ENCODE measurements at places on chromosomes 7 and 10.

GRCh38 chr10:30384051-30384674 lies 35.1 kb upstream of the MTPAP start:
- no peak for DNase-seq

GRCh38 chr10:21807180-21807579 lies 196.3 kb downstream of the DNAJC1 start:
- DNase-seq, result no peak

GRCh38 chr7:44720301-44720700 lies 28.3 kb upstream of the ZMIZ2 start:
- DNase-seq, result no peak

GRCh38 chr7:29795696-29796580 lies 10.4 kb upstream of the WIPF3 start:
- no peak for DNase-seq

GRCh38 chr10:3911713-3912442 lies 126.9 kb upstream of the KLF6 start:
- DNase-seq, result no peak

DNA sequence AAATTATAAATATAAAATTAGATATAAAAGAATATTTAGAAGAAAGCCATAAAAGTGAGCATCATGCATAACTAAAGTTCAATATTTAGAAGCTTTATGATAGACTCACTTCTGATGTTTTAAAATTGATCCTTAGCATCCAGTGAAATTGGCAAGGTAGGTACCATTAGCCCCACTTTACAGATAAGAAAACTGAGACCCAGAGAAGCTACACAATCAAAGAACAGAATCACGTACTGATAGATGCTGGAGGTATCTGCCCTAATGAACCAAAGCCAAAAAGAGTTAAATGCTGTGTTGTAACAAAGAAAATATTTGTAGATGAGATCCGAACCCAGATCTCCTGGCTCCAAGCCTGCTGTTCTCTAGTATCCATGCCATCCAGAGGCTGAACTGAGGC lies 42.6 kb upstream of the RAPGEF5 start:
- no peak for DNase-seq

DNA sequence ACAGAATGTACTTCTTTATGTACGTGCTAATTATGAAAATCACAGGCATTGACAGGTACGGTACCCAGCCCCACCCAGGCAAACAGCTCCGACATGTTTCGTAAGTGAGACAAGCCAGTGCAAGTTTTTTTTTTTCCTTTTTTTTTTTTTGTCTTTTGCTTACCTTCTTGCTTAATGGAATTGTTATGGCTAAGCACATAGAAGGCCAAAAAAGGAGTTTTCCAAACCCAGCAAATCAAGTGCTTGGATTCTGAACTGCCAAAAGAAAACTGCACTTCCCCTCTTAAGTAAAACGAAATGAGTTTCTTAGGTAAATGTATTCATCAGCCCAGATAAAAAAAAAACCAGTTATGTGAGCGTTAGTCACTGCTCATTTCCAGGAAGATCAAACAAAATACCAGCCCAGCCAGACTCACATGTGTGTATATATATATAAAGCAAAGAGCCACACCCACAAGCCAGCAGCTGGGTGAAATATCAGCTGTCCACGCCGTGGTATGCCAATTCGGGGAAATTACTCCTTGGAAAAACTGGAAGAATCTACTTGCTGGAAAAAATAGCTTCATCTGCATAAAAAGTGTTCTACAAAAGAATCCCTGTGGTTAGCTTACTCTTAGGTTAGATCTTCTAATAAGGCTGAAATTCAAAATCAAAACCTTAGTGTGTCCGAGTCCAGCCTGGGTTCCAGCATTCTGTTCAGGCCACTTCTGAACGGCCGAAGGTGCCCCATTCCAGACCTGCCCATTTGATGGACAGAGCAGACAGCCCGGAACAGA lies 8.0 kb downstream of the KLF6 start:
- DNase-seq, result no peak

GRCh38 chr7:134602881-134603451 lies 43.7 kb upstream of the BPGM start:
- DNase-seq, result no peak

GRCh38 chr7:129041142-129042085 lies 13.5 kb downstream of the TNPO3 start:
- DNase-seq, result no peak

DNA sequence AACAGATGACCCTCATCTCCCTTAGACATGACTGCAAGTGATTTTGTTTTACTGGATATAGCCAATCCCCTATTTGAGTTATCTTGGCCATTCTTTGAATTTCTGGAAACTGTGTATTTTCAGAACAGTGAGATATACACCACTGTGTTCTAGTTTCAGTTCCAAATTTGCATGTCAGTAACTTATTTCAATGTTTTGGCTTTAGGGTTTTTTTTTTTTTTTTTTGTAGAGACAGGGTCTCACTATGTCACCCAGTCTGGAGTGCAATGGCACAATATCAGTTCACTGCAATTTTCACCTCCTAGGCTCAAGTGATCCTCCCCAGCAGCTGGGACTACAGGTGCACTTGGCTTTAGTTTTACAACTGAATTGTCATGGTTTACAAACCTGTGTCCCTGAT lies 67.2 kb downstream of the ATAD1 start:
- no peak for DNase-seq

GRCh38 chr10:94183666-94184264 lies 179.0 kb downstream of the NOC3L start:
- DNase-seq, result no peak

- DNase-seq, result no peak
Observed at GRCh38 chr10:127945948-127946711, 39.2 kb downstream of the PTPRE start.

DNA sequence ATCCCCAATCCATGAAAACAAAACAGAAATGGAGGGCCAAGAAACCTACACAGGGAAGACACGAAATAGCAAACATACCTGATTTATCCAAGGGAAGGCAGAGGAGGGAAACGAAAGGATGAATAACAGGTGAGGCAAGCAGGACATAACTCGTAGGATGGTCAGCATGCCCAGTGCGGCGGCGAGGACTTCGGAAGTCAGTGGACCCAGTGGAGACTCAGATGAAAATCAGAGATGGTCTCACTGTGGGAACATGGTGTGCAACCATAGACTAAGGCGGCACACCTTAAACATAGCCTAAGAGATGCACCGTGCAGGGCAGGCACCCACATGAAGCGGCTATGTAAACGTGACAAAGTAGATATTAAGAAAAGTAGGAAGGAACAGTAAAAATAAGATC lies 157.5 kb downstream of the MGMT start:
- no peak for DNase-seq

DNA sequence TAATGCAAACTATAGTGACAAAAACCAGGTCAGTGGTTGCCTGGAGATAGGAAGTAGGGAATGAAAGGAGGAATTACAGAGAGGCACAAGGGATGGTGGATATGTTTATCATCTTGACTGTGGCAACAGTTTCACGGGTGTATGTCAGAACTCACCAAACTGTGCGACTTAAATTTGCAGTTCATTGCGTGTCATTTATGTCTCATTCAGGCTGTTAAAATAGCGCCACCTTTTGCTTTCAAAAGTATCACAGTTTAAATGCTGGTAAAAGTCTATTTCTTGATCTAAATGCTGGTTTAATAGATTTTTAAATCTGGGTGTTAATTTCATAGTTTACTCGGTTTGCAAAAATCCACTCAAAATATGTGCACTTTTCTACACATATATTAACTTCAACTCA lies 51.0 kb downstream of the PTTG1IP2 start:
- no peak for DNase-seq

GRCh38 chr7:82732677-82733076 lies 289.1 kb upstream of the CACNA2D1 start:
- DNase-seq, result no peak

DNA sequence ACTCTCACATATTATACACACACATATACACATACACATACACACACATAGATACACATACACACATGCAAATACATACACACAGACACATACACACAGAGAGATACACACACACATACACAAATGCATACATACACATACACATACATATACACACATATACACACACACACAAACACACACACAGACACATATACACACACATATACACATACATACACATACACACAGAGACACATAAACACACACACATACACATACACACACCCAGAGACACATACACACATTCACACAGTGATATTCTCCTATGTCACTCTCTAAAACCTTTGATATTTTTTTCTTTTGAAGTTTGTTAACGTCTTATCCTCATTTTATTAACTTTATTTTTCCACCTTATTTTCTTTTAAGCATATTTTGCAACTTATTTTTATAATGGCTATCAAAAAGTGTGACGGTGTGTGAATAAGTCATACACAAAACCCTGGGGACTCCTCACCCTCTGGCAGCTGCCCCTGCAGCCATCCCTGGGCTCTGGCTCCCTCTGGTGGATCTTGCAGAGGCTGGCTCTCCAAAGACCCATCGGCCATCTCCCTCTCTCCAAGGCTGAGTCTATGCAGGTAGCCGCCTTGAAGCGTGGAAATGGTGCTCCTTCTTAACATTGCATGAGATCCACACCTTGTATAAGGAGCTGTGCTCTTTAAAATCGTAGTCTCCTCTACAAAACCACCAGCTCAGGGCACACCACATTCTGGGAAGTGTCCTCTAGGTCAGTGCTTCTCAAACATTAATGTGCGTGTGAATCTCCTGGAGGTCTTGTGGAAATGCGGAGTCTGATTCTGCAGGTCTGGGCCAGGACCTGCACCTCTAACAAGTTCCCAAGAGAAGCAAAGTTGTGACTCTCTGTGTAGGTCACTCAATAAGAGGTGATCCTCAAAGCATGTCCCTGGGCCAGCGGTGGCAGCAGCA lies 4.1 kb upstream of the C10orf120 start:
- DNase-seq, result peak; percentile 45

- DNase-seq, result no peak
Observed at GRCh38 chr10:124175701-124176348, 82.4 kb upstream of the CHST15 start.

DNA sequence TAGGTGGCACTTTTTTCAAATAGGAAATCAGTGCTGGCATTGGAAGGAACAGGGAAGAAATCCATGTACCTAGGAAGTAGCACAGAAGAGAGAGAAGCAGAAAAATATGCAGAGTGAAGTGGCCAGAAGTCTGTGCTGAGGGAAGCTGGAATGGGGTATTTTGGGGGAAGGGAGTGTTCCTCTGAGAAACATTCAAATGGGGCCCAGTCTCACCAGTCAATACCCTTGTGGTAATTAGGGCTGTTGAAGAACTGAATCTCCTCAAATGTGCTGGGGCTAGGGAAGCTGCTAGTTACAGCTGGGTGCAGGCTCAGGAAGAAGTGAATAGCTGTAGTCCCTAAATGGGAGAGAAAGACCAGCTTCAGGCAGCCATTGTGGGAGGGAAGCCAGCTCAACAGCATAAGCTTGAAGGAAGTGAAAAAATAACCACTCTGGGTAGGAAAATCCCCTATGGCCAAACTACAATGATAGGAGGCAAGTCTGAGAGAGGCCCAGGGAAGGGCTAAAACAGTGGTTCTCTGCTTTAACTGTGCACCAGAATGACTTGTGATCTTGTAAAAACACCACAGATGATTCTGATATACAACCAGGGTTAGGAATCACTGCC lies 7.6 kb downstream of the NDST2 start:
- no peak for DNase-seq

DNA sequence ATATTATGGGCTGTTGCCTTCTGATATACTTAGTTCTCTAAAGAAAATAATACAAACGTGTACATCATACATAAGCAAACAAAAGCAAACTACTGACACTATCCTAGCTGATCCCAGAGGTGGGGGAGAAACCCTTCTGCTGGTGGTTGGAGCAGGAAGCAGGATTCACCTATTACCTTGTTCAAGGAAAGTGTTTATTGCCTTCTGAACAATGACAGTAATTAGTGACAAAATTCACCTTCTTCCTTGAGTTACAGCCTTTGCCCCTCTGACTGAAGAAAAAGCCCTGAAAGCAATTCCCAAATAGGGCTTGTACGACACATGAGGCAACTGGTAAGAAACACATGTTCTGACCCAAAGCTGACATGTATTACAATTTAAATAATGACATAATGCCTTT lies 118.8 kb upstream of the AKR1E2 start:
- DNase-seq, result no peak

- no peak for DNase-seq
Observed at GRCh38 chr10:43403911-43404703, 4.9 kb downstream of the HNRNPF start.

DNA sequence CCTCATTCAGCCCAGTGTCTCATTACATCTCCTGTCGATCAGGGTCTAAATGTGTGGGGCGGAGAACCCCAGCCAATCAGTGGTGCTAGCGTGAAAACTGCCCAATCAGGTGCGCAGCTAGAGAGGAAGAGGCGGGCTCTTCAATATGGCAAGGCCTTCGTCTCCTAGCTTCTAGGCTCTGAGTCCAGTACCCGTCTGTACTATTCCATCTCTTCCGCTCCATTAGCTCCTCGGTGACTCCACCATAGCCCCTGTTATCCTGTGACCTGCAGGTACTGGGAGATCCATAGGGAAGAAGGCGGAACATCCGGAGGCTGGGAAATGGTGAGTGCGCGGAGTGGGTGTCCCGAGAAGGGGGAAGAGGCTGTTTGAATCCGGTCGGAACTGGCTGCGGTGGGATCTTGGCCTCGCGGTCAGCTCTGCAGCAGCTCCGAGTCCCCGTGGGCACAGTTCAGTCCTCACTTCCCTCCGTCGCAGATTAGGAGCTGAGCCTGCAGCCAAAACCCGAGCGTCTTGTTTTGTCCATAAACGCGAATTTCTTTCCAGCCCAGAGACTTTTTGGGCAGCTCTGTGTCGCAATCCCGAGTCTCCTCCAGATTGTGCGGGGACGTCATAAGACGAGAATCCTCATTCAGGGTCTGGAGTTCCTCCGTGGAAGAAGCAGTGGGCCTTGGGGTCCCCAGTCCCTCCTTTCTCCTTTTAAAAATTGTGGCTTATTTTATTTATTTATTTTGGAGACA lies at the start of gene ZNF727:
TSS of gene ZNF727 (plus strand) at position 134 of the 740 bp plus-strand sequence. CDS start at position 322, 188 bp downstream.
- DNase-seq, result peak; percentile 5

DNA sequence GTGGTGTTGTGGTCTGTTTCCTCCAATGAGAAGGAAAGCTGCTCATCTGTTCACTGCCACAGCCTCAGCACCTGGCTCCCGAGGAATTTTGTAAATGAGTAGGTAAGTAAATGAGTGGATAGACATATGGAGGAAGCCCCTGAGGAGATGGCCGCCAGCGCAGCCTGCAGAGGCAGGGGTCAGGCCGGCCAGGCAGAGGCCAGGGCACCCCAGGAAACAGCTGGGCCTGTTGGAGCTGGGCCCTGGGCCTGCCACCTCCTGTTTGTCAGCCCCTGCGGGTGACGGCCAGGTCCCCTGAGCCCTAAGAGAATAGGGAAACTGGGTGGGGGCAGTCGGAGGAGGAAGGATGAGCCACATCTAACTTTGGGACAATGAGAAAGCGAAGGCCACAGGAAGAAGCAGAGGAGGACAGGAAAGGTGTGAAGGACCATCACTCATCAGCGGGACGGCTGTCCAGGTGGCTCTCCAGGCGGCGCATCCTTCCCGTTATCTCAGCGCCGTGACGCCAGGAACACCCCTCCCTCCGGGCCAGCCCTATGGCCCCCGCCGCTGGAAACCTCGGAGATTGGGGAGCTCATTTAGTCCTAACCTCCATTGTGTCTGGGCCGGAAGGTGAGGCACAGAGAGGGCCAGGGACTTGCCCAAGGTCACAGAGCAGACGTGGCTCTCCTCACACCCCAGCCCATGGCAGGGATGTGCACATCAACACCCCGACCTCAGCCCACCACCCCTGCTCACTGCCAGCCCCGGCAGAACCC lies 142.3 kb upstream of the UNC5B start:
- DNase-seq, result no peak

Data from stimulated activated CD8-positive, alpha-beta memory T cell treated with anti-CD3 and anti-CD28 coated beads, Interleukin-2, amount 100 ng/mL, for 48 hours (primary cell).